ENCODE measurements at places on chromosomes 12 and 14.

DNA sequence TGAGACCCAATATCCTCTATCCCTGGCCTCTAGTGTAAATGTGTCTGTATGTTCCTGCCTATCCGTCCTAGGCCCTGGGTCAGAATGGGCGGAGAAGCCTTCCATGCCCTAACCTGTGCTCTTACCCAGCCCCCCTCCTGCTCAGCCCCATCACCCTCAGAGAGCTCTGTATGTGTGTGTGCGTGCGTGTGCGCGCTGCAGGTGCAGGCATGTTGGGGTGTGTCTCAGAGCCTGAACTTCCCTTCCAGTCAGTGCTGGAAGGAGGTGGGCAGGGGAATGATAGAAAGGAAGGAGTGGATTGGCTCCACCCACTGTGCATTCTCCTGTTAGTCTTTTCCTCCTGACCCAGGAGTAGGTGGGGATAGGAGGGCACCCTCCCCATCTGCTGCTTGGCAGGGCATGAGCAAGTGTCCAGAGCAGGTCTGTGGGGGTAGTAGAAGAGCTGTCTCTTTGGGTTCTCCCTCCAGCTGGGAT is 7.2 kb downstream of the NAB2 start:
- no peak for DNase-seq

DNA sequence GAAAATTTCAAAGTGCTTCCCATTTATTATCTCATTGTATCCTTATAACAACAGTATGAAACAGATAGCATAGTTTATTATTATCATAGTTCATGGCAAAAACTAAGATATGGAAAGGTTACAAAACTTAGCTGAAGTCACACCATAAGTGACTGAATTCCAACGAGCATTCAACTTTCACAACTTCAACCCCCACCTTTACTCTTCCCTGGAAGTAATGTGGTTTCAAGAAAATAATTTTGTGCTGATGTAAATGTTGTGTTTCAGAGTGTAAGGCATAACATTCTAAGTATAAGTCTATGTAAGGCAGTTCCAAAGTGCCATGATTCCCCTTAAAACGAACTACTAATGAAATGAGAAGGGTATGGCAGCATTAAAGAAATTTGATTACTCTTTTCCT is 454.5 kb downstream of the BCAT1 start:
- no peak for DNase-seq

GRCh38 chr14:98391061-98391460 is 880.9 kb downstream of the BCL11B start:
- DNase-seq, result no peak

- no peak for DNase-seq
Measured at GRCh38 chr14:89576960-89577359, 159.9 kb upstream of the FOXN3 start.

DNA sequence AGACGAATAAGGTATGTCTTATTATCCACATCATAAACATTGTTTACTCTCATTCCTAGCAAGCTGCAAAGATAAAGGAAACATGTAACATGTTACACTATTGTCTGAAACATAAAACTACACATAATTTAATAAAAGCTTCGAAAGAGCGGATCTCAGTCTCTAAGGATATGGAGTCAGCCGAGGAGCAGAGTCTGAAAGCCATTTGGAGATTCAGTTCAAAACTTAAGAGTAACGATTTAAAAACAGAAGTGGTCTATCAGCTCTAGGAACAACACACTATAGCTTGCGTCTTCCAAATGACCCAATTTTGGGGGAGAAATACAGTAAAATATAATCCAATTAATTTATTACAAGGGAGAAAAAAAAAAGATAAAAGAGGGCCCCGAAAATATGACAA is 775 bp downstream of the NEMF start:
- no peak for DNase-seq

DNA sequence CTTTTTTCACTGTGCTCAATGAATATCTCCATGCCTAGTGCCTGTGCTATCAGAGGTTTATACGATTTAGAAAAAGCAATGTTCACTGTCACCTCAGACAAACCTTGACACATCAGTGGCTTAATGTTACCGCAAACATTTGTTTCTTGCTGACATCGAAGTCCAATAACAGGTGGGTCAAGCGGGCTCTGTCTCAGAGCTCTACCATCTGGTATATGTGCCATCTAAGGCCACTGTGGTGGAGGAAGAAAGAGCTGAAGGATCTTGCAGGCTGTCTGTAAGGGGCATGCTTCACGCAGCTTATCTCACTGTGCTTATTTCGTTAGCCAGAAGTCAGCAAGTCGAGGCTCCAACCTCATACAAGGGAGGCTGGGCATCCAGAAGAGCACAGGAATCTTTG is 189.5 kb upstream of the NTF3 start:
- DNase-seq, result no peak

GRCh38 chr12:29581631-29582030 is 84.1 kb upstream of the OVCH1 start:
- no peak for DNase-seq

DNA sequence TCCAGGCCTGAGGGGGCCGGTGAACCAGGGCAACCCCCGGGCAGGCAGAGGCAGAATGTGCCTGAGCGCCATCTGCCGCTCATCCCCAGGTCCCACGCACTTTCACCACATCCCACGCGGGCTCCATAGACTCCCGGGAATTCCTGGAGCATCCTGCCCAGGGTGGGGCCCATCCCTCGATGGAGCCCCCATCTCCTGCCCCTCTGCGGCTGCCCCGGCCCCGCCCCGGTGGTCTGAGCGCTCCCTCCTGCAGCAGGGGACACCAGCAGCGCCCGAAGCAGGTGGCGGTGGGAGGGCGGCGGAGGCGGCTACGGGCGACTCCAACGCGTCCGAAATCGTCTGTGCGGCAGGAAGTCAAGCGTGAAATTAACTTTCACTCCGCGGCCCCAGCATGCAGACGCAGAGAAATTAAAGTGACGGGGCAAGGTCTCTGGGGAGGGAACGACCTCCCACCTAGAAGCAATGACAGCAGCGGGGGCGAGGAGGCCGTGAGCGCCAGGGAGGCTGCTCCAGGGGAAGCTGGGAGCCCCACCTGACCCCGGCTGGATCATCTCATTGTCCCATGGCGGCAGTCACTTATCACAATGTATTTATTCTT is 122.2 kb downstream of the NCOR2 start:
- DNase-seq, result peak; percentile 88

DNA sequence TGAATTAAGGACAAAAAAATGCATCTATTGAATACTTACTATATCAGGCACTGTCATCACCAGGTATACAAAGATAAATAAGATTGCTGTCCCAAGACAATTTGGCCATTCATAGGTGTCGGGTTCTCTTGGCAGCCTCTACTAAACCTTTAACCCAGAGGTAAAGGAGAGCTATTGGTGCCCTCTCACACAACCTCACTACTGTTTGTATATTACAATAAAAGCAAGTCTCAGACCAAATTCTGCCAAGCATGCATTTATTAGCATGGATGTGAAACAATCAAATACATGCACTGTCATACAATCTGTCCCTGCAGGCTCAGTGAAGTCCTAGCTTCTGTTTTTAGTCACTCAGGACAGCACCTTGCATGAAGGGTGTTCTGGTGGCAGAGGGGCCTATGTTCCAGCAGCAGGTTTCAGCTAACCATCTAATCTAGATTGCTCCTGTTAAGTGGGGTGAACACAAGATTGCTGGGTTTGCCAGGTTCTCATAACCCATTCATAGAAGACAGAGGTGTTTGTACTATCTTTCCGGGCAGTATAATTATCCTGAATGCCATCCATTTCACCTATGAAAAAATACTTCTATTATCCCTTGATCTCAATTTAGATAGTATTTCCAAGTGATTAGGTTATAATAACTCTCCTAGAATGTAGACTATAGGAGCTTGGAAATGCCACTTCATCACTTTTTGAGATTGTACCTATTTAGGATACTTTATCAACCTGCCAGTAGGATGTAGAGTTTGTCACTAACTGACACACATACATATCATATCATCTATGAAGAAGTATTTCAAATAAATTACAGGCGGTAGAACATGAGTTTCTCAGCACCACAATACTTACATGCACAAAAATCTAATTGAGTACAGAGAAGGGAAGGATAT is 254.0 kb upstream of the KRR1 start:
- no peak for DNase-seq

- peak; percentile 59 for DNase-seq
Measured at GRCh38 chr14:35808076-35808637, 938 bp downstream of the RALGAPA1 start.

GRCh38 chr12:51351913-51352532 is 5.5 kb upstream of the CELA1 start:
- peak; percentile 69 for DNase-seq

- no peak for DNase-seq
Measured at GRCh38 chr14:43981135-43981768, 525.8 kb downstream of the FSCB start.

DNA sequence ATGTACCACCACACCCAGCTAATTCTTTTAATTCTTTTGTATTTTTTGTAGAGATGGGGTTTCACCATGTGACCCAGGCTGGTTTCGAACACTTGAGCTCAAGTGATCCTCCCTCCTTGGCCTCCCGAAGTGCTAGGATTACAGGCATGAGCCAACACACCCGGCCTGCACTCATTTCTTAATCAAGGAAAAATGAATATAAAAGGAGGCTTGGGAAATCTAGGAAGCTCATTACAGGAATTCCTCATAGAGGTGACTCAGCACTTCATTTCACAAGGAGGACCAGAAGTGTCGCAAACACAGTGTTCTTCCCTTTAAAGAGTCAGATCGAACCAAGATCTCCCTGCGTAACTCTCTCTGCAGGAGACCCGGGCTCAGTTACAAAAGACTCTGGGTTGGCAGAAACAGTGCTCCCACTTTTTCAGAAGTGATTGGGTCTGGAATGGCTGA is 30.3 kb downstream of the NFKBIA start:
- peak; percentile 32 for DNase-seq

DNA sequence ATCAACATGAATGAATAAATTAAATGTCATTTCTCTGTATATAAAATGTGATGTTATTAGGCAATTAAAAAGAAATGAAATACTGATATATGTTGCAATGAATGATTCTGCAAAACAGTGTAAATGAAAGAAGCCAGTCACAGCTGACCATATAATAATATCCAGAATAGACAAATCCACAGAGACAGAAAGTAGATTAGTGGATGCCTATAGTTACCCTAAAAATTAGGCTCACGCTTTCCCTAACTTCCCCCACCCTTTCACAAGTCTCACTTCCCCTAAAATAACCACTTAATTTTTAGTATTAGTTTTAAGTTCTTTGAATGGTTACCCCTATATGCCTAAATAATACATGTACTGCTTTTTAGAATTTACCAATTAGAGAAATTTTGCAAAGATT is 348.9 kb upstream of the FAR2 start:
- DNase-seq, result no peak

- DNase-seq, result no peak
Measured at GRCh38 chr12:5480218-5480937, 48.5 kb downstream of the NTF3 start.

- DNase-seq, result no peak
Measured at GRCh38 chr14:79701371-79701770, 509.9 kb downstream of the DIO2 start.

DNA sequence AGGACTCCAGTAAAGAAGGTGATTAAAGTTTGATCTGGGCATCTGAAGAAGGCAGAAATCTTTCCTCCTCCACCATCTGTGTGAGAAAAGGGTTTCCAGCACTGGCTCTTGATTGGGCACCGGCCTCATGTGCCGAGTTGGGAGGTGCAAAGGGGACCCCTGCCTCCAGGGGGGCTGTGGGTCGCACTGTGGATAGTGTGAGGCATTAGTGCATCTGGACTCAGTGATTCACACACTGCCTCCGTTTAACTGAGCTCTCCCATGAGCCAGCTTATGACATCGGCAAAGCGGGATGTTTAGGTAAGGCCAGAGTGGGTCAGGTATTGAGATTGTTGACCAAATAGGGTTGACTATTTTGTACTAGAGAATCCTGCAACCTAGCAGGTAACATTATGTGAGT is 8.9 kb downstream of the C1S start:
- DNase-seq, result no peak

GRCh38 chr12:128076188-128076587 is 190.8 kb upstream of the TMEM132C start:
- DNase-seq, result no peak

GRCh38 chr14:90281261-90281660 is 24.9 kb downstream of the PSMC1 start:
- no peak for DNase-seq

DNA sequence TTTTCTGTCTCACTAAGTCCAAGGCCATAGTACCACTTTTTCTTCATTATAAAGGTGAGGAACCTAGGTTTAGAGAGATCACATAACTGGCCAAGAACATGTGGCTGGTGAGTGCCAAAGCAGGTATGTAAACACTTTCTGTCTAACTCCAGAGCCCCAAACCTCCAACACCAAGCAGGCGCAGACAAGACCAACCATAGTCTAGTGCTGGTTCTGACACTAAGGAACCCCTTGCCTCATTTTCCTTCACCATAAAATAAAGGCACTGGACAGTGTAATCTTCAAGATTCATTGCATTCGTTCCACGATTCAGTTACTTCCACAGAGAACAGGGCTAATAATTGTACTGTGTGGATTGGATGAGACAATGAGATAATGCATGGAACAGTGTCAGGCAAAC is 71.0 kb downstream of the NPAS3 start:
- DNase-seq, result no peak

DNA sequence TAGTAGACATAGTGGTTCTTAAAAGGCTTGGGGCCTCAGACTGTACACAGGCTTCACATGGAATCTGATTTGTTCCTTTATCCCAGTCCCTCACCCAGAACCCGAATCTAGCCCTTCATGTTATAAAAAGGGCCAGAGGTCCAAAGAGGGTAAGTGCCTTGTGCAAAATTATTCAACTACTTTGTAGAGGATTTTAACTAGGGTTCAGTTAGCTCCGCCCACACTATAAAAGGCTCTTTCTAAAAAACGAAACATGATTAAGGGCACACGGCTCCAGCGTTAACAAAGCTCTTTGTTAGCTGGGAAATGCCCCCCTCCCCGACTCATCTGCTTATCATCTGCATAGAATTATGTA is 3.2 kb upstream of the SOCS2 start:
- DNase-seq, result no peak

GRCh38 chr14:63174760-63175191 is 29.5 kb upstream of the RHOJ start:
- peak; percentile 48 for DNase-seq

DNA sequence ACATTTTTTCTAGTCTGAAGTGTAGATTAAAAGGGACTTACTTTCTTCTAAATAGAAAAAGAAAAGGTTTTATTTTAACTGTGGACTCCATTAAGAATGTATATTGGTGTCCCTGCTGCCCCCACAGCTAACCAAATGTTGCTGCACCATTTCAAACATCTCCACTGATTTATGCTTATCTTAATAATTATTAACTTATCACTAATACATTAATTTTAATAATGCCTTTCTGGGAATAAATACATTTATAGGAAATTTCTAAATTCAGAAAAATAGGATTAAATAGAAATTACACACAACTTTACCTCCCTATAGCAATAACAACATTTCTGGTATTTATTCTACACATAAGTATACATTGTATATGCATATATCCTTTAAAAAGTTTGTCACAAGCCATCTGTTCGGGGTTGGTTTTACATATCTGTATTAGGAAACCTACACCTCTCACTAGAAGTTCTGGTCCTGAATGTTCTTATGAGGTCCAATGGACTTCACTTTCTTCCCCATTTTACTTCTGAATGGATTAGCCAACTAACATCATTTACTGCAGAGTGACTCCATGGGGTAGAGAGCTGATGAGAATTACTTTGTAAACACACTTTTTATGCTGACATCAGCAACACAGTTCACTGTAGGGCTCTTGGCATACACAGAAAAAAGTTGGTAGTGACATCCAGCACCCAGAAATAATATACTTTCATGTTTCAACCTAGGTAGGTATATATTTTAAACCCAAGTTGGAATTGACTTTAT is 9.4 kb upstream of the SELPLG start:
- DNase-seq, result no peak
